ENCODE measurements at places on chromosomes 1 and 21.

- DNase-seq: no peak
These were observed 124.3 kb upstream of the GADD45A start for GRCh38 chr1:67560580-67561255.

GRCh38 chr1:195849180-195849579 is 759.1 kb downstream of the KCNT2 start:
- no peak for DNase-seq

DNA sequence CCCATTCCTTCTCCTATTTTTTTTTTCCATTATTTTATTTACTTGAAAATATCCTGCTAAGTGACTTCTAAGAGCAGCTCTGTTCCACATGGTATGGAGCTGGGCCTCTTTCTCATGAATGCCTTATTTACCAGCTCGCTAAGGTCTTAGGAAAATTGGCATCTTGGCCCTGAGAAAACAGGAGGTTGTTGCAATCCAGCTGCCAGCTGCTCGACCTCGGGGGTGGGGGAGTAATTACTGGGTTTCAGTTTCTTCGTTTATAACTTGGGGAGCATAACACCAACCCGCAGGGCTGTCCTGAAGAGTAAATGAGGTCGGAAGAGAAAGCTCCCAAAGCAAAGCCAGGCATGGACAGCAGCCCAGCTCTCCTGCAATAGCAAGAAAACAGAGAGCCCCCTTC is 176.3 kb downstream of the AJAP1 start:
- DNase-seq: no peak

- DNase-seq: no peak
These were observed 4.9 kb upstream of the EPS15 start for GRCh38 chr1:51523931-51524330.

DNA sequence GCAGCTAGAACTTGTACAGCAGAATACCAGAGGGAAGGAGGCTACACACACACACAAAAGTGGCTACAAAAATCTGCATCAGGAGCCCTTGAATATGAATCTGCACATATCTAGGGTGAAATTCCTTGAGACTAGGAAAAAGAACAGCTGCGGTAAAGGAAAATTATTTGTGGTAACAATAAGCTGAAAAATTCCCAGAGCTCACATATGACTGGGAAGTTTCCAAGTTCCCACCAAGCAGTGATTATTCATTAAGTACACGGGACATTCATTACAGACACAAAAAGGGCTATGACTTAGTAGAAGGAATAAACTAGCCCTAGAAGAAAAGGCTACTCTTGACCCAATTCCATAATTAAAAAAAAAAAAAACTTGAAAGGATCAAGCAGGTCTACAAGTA is 149.5 kb upstream of the BACE2 start:
- no peak for DNase-seq

- DNase-seq: no peak
These were observed 149.3 kb downstream of the HMGB4 start for GRCh38 chr1:34013136-34013535.
